Activated T-helper 2 cell treated with anti-CD3 and anti-CD28 coated beads, Interferon-gamma antibody, Interleukin-2, Interleukin-4, amounts not matched to agents 10 μg/mL and 5 μg/mL and 100 μg/mL, durations not matched to agents 14 hours and 24 hours and 36 hours (primary cell): ENCODE measurements at places on chromosomes 4 and X.

DNA sequence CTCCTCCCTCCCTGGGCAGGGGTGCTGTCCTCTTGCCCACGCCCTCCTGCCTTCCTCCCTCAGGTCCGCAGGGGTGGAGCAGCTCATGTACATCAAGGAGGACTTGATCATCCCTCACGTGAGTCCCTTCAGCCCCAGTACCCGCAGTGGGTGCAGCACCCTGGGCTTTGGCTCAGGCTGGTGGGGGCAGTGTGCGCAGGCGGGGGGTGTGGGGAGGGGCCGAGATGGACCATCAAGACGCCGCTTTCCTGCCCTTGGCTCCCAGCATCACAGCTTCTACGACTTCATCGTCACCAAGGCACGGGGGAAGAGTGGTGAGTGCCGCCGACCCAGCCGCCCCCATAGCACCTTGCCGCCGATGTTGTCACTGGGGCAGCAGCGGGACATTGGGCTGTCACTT lies 5.7 kb downstream of the FAM50A start:
- no peaks in the 10 kb centered on the region for H3K4me1 ChIP-seq
- no peaks in the 10 kb centered on the region for H3K27me3 ChIP-seq
- no peak overlapping the region for H3K4me3 ChIP-seq
- H3K27ac ChIP-seq: no peak overlapping the region
- peaks cover 38% of the 10 kb centered on the region for H3K36me3 ChIP-seq

DNA sequence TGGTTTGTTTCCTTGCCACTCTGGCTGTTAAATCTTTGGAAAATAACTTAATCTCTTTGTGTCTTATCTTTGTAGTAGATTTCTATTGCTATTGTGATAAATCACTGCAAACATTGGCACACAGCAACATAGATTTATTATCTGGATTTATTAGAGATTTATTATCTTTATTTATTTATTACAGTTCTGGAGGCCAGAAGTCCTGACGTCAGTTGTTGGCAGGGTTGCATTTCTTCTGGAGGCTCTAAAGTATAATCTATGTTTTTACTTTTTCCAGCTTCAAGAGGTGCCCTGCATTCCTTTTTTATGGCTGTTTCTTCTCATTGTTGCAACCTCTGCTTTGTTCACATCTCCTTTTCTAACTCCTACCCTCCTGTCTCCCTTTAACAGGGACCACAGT lies 542.8 kb downstream of the GRXCR1 start:
- H3K4me1 ChIP-seq: no peaks in the 10 kb centered on the region
- H3K4me3 ChIP-seq: no peak overlapping the region
- no peak for DNase-seq
- no peaks in the 10 kb centered on the region for H3K27me3 ChIP-seq

GRCh38 chr4:110636171-110636679 lies 13.3 kb upstream of the PITX2 start:
- peaks cover 15% of the 10 kb centered on the region for H3K36me3 ChIP-seq
- H3K27me3 ChIP-seq: peaks cover 84% of the 10 kb centered on the region
- no peak for DNase-seq
- H3K4me1 ChIP-seq: peaks cover 5% of the 10 kb centered on the region

DNA sequence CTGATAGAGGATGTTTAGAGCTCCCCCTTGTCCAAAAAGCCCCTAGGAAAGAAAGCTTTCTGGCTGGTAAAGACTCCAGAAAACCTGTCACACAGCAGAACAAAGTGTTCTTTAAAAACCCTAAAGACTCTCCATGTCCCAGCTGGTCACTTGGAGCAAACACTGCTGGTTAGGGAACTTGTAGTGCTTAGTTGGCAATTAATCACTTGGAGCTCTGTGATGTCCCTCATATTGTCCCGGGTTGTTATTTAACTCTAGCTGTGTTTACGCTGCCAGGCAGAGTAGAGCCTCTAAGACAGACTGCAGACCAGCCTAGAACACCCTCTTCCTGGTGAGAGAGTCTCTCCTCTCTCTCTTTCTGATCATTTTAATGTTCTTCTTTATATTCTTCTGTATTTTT lies 267.3 kb downstream of the BCOR start:
- no peaks in the 10 kb centered on the region for H3K4me1 ChIP-seq
- no peaks in the 10 kb centered on the region for H3K27me3 ChIP-seq
- H3K4me3 ChIP-seq: no peak overlapping the region
- H3K27ac ChIP-seq: no peak overlapping the region
- DNase-seq: no peak

DNA sequence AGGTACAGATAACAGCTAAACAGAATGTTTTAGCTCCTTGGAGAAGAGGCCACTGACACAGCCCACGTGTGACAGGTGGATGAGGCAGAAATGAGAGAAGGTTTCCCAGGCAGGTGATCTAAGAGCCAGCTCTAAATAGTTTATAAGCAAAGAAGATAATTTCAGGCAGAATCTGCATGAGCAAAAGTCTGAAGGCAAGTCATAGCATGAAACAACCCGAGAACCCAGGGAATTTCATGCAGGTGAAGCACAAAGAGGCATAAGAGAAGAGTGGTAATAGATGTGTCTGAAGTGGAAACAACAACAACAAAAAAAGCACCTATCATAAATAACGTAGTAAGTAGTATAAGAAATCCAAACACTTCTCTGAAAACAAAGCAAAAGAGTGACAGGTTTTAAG lies 275.8 kb upstream of the CPEB2 start:
- H3K4me3 ChIP-seq: no peak overlapping the region
- no peaks in the 10 kb centered on the region for H3K4me1 ChIP-seq
- no peak for DNase-seq
- no peaks in the 10 kb centered on the region for H3K27me3 ChIP-seq
- no peak overlapping the region for H3K27ac ChIP-seq
- no peaks in the 10 kb centered on the region for H3K36me3 ChIP-seq

DNA sequence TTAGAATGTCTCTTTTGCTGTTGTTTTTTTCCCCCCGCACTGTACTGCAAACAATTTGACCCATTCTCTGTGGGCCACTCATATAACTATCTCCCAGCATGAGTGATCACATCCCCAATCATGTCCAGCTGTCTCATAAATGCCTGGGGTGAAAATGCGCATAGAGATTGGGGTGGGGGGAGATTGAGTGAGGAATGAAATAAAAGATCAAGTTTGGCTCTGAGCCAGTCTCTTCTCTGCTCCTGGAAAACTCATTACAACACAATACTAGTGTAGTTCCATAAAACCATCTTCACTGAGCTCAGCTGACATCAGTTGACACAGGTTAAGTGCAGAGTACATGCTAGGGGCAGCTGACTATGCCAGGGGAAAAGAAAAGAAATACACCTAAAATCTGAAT lies 96.9 kb downstream of the EGF start:
- peaks cover 8% of the 10 kb centered on the region for H3K27me3 ChIP-seq
- DNase-seq: no peak
- H3K4me3 ChIP-seq: no peak overlapping the region
- no peak overlapping the region for H3K27ac ChIP-seq
- H3K36me3 ChIP-seq: no peaks in the 10 kb centered on the region
